Right renal pelvis (tissue), 4 donors: ENCODE measurements at places on chromosomes 5 and 9.
A peak's percentile ranks its signal among the peaks of the same experiment; 100 is the strongest.

- DNase-seq, result no peak
Observed at GRCh38 chr5:103256178-103256577, 2.4 kb upstream of the MACIR start.

DNA sequence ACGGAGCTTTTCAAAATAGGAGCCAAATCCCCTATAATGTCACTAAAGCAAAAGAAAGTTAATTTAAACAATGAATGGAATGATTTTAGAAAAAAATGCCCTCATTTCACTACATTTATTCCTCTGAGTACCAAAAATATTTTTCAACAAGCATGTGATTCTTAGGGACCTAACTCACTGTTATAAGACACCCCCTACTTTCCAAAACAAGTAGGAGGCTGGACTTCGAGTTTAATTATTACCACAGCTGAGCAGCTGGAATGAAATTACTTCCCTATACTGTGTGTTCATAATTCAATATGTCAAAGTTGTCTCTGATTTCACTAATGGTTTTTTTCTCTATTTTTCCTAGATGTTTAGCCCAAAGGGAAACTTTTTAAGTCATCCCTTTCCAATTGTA is 61.6 kb downstream of the SAXO1 start:
- DNase-seq, result no peak

- DNase-seq, result no peak
Observed at GRCh38 chr5:122907276-122907675, 61.9 kb downstream of the SNX24 start.

DNA sequence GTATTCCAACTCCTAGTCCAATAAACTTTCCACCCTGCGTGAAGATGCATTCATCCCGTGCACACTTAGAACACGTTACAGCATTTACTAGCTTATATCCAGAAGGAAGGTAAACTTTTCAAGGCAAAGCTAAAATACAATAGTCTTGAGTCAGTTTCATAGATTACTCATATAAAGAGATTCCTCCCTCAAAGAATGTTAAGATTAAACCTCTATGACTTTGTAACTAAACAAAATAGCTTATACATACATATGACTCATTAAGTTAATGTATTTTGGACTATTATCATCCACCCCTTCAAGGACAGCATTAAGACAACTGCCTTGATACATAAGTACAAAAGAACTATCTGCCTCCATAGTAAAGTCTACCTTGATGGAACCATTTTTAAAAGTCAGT is 36.1 kb downstream of the TLE1 start:
- DNase-seq, result no peak

DNA sequence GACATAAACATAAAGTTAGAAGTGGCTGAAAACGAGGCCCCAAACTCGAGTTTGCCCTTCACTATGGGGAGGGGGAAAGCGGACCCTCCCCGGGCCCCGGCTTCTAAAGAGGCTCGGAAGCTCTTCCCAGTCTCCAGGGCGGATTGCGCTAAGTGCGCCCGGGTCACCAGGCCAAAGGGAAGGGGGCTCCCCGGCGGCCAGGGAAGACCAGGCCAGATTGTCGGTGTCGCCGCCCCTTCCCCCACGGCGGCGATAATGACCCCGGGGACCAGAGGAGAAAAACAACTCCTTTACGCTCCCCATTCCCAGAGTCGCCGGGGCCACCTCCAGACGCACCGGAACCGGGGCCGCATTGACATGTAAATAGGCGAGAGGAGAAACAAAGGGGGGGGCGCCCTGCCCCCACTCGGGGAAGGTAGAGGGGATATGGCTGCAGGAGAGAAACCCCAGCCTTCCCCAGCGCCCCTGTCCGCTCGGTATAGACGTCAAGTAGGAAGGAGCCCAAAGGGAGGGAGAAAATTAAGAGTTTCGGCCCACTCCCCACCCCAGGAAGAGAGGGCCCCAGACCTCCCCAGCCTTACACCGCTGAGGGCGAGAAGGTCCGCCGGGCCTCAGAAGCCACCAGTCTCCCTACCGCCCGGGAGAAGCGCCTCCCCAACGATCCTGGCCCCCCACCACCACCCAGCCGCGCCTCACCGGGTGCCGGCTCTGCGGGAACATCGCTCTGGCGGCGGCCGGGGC is 1.7 kb downstream of the TLE1 start:
- no peak for DNase-seq

- no peak for DNase-seq
Observed at GRCh38 chr9:70600506-70600905, 186.0 kb upstream of the KLF9 start.

GRCh38 chr5:131264451-131265099 is 722 bp downstream of the CDC42SE2 start:
- DNase-seq, result peak; percentile 29

GRCh38 chr9:131899296-131900228 is 159.7 kb upstream of the RAPGEF1 start:
- DNase-seq, result no peak

GRCh38 chr5:141855265-141856036 is 22.8 kb downstream of the PCDH1 start:
- no peak for DNase-seq

- no peak for DNase-seq
Observed at GRCh38 chr9:24333629-24334028, 212.1 kb downstream of the IZUMO3 start.

DNA sequence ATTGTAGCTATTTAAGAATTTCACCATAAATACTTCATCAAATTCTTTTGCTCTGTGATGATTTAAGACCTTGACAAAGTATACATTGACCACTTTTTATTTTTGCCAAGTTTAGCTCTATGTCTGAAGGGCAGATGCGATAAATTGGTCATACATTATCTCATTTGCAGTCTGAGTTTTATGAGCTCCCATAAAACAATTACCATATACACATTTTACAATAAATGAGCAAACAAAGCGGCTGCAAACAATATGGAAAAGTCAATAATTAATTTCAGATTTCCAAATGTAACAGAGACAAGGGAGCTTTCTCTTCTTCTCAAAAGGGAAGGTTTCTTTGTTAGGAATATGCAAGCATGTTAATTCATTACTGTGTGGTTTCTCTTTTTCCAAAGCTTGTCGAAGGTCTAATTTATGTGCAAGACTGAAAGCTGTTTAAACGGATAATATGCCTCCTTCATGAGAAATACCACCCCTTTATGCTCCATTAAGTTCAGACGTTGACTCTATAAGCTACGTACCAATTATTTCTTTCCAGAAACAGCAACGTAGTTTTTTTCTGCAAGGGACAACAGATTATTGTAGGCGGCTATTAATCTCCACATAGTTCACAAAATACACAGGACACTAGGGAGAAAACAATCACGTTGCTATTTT is 7.0 kb upstream of the IZUMO3 start:
- DNase-seq, result no peak

DNA sequence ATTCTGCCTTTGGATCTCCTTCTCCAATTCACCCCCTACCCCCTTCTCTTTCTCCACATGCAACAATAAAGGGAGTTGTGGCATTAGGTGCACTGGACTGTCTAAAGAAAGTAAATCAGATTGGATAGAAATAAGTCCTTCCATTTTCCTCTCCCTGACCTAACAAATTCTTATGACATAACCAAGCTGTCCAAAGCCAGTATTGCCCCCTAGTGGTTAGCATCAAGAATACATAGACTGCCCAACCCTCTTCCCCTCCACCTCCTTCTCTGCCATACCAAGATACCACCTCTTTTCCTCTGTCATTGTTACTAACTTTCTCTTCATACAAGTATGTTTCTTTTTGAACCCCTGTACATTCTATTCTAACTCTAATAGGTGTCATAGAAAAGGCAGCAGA is 45.7 kb downstream of the PPARGC1B start:
- no peak for DNase-seq

DNA sequence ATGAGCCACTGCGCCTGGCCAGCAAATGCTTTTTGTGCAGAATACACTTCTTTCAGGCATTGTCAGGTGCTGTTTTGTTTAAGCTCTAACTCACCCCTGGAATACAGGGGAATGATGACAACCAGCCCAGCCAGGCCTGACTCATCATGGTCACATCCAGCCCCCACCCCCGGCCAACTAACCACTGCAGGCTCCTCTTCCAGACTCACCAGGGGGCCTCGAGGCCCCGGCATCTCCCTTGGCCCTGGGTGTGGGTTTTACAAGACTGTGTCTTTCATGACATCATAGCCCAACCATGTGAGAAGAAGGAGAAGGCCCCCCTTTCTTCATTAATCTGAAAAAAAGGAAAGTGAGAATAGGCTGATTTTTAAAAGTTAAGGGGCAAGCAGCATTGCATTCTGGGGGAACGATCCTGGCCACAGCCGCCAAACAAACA is 35.5 kb downstream of the OLFML2A start:
- DNase-seq, result no peak

GRCh38 chr5:131114754-131115153 is 50.3 kb downstream of the HINT1 start:
- no peak for DNase-seq

DNA sequence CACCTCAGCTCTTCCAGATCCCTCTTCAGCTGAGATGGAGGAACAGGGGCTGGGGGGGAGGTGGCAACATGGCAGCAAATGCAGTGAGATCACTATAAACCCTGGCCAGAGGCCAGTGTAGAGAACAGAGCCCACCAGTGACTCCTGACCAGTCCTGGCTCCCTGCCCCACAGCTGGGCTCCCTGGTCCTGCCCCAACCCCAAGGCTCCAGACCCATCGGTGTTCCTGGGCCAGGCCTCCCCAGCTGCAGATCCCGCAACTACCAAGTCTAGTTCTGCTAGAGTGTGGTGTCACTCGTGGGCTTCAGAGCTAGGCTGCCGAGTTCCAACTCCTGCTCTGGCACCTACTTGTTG is 16.8 kb downstream of the AKNA start:
- no peak for DNase-seq

DNA sequence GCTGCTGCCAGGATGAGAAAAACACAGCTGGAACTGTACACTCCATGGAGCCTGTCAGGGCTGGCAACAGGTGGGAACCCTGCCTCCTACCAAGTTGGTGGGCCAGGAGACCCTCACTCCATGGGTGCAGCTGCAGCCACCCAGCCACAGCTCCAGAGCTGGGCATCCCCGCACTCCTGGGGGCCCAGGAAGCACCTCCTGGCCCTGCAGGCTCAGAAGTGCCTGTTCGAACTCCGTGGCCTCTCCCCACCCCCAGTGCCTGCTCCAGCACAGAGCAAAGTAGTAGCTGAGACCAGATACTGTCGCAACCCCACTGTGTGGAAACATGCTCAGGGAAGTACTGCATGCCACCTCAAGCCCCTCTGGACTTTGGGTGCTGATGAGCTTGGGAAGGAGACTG is 564.0 kb upstream of the ACO1 start:
- no peak for DNase-seq

- no peak for DNase-seq
Observed at GRCh38 chr9:121218357-121219027, 16.8 kb upstream of the RAB14 start.

DNA sequence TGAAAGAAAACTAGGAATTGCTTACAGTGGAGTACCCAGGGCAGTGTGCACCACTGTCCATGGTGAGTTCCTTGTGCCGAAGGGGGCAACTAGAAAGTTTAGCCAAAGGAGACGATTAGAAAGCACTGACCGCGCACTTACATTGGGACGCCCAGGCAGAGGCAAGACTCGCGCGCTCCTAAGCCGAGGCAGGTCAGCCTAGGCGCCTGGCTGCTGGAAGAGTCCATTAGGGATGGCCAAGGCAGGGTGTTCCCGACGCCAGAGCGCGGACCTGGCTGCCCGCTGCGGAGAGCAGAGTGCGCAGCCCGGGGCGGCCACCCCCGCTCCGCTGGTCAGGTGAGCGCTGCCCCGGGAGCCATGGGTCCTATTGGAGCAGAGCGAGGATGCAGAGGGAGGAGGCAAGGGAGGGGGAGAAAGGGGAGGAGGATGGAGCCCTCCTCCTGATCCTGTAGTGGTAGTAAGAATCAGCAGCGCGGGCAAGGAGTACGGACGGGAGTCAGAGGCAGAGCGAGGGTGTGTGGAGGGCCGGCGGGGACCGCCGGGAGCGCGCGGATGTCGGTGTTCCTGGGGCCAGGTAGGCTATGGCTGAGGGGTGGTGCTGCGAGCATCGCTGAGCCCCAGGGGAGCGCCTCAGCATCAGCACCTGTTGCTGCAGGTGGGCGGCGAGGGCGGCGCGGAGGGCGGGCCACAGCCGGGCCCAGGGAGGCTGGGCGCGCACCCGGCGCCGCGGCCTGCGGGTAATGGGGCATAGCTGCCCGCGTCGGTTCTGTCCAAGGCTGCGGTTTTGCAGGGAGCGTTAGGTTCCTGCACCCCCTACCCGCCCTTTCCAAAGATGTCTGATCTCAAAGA is at the start of gene ADGRV1:
Gene ADGRV1, plus strand, starts transcription at position 454 of the 849 bp plus-strand sequence. Its CDS starts 99 bp downstream, at position 553.
- peak; percentile 69 for DNase-seq

- DNase-seq, result no peak
Observed at GRCh38 chr9:89600831-89601230, 4.0 kb upstream of the GADD45G start.
